ENCODE measurements at places on chromosomes 11 and 22.

DNA sequence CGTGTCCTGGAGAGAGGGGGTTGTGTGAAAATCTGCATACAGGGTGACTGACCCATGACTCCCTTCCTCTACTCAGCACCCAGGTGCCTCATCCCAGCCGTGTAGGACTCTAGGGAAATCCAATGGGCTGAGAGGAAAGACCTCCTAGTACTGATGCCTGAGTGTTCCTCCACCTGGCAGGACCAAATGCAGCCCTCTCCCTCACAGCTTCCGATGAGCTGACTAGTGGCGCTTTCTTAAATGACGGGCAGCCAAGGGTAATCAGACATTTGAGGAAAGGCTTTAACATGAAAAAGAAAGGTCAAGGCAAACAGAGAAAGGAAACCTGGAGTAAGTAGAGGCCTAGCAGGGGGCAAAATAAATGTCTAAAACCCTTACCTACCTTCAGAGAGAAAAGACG is 5.0 kb upstream of the KCNJ1 start:
- no peak for DNase-seq

DNA sequence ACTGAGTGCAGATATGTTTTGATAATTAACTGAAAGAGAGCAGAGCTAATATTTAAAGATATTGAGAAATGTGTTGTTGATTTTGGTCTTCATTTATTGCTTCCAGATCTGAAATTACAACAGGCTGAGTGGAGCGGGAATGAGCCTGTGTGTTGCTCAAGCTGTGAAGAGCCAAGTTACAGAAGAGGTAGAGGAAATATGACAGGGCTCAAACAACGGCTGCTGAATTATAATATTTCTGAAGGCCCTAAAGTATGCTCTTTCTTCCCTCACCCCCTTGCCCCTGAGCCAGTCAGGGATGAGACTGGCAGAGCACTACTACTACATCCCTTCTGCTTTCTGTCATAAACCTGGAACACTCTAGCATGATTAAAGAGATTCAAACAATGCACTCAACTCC is 115.6 kb downstream of the FANCF start:
- no peak for DNase-seq

DNA sequence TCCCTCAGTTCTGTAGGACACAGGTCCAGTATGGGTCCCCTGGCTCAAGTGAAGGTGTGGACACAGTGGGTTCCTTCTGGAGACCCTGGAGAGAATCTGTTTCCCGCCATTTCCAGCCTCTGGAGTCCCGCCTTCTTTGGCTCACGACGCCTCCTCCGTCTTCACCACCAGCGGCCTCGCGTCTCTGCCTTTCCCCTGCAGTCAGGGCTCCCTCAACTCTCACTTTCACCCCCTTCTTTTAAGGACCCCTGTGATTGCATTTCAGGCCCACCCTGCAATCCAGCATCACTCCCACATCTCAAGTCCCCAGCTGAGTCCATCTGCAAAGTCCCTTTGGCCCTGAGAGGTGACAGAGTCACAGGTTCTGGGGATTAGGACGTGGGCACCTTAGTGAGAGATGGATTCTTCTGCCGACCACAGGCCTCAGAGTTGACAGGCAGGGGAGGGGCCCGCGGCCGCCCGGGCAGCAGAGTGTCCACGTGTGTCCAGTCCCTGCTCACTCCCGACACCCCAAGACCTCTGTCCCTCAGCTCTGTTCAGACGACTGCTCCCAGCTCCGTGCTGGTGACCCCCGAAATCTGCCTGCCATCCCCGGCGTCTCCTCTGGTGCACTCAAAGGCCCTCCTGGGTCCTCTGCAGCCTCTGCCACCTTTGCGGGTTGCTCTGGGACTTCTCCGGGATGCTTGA is 36.9 kb upstream of the KRTAP5-7 start:
- DNase-seq = no peak

DNA sequence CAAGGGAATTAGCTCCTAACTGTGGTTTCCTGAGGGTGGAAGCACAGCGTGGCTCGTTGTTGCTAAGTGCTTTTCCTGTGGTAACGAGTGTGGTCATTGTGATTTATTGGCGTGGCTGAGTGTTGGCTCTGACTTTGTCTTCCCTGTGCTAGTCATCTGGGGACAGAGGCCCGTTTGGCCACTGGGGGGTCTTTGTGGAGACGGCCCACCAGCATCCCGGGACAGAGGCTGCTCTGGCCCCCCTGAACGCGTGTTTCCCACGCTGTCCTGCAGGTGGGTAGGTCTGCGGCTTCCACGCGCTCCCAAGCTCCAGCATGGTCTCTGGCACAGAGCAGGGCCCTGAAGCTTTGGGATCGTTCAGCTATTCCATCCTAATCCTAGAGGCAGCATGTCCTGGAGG is 1040.0 kb downstream of the TBC1D22A start:
- DNase-seq = no peak

DNA sequence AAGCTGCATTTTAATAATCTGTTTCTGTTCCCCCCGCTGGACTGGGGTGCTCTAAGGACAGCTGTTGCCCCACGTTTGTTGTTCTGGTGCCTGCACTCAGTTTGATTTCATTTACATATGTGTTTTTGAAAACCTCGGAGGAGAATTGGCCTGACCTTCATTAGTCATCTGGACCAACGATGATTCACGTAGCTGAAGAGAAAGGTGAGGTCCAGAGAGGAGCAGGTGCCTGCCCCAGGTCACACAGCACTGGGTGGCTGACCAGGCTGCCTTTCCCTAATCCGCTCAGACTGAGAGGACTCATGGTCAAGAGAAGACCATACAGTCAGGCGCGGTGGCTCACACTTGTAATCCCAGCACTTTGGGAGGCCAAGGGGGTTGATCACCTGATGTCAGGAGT is 3.8 kb downstream of the CSDC2 start:
- no peak for DNase-seq

DNA sequence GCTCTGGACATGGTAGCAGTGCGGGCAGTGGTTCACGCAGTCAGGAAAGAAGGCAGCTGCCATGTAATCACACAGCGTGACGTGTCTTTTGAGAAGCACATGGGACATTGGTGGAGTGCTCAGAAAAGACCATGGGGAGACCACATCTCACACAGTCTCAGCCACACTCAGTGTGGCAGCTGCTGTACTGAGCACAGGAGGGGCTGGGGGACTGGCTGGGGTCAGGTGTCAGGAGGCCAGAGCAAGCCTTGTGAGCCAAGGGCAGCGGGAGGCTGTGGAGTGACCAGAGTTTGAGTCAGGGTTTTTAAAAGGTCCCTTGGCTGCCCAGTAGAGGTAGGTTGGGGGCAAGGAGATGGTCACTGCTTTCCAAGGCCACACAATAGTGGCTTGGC is 18.5 kb downstream of the CLDN5 start:
- no peak for DNase-seq

DNA sequence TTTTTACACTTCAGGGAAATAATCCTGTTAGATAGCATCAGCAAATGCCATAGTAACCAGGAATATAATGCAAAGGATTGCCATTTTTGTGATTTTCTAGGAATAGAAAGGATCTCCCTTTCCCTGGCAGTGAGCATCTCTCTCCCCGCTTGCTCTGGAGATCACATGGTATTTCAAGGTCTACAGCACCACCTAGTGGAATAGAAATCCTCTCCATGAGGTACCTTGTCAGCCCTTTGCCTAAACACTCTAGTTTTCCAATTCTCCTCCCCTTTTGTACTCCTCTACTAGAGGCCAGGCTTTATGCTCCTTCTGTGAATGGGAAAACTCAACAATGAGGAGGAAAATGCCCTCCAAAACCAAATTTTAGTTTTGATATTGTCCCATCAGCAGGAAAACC is 78.4 kb downstream of the XRRA1 start:
- DNase-seq = no peak

- DNase-seq = peak; percentile 29
Observed at GRCh38 chr22:22877523-22878210, 9.9 kb upstream of the IGLL5 start.

DNA sequence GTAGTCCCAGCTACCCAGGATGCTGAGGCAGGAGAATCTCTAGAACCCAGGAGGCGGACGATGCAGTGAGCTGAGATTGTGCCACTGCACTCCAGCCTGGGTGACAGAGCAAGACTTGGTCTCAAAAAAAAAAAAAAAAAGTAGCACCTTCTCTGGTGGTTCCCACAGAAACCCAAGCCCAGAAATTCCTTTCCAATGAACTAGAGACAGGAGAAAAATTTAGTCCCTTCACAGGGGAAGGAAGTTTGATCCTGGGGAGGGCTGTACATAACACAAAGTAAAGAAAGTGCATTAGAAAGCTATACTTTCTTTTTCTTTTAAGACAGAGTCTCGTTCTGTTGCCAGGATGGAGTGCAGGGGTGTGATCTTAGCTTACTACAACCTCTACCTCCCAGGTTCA is 25.5 kb upstream of the APOA1 start:
- DNase-seq = no peak

DNA sequence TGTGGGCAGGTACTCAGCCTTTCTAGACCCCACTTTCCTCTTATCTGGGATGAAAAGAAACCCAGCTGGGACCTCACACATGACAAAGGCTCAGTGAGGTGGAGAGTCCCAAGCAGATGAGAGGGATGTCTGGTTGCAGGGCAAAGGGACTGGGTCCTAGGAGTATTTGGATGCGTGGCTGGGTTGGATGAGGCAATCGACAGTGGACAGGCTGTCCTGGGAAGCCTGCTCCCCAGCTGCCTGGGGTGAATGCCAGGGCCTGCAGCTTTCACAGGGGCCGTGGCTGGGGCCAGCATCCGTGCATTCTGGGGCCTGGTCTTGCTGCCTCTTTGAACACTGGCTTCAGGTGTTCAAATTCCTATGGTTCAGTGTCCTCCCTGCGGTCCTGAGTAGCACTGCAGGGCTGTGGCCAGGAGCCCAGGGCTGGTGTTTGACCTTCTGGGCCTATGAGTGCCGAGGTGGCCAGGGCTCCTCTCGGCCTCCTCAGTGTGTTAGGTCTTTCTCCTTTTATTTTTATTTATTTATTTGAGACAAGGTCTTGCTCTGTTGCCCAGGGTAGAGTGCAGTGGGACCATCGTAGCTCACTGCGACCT is 65.3 kb downstream of the MCM5 start:
- DNase-seq = no peak

DNA sequence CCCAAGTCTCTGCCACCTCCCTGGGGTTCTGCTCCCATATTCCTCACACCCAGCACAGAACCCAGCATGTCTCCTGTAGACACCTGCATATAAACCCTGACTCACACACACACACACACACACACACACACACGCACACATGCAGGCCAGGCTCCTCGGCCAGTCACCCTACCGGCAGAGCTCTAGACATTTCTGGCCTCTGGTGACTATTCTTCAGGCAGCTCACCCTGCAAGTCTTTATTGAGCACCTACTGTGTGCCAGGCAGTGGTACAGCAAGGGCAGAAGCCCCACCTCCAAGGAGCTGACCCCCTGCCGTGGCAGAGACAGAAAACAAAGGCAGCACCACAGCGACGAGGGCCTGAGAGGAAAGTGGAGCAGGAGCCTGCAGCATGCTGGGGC is 50.3 kb downstream of the CDKN1C start:
- DNase-seq = no peak

GRCh38 chr11:17148536-17148935 is 59.2 kb downstream of the PIK3C2A start:
- no peak for DNase-seq

All from NCI-H1436 (cell line).